ENCODE measurements at places on chromosomes 13 and 19. TPM values are rescaled to one million over a fixed set of nuclear protein-coding genes. Genes with fewer than 3 reads are reported as not detected.

Gene RAB3D
- 27.7 TPM for total RNA-seq

Gene DPY19L3
- total RNA-seq: 33.5 TPM

Gene HMG20B
- total RNA-seq: 148 TPM

Gene MLNR
- total RNA-seq: not detected

Gene CD320
- total RNA-seq: 22.5 TPM

- H3K27me3 ChIP-seq: no peaks in the 10 kb centered on the region
- DNase-seq: peak; percentile 90
- peaks cover 44% of the 10 kb centered on the region for H3K4me1 ChIP-seq
- peak overlapping the region; percentile 89 for H3K4me3 ChIP-seq
- peak overlapping the region; percentile 97 for H3K27ac ChIP-seq
- H3K36me3 ChIP-seq: peaks cover 16% of the 10 kb centered on the region
Observed at GRCh38 chr19:47779524-47780214, 1.2 kb downstream of the SELENOW start.

DNA sequence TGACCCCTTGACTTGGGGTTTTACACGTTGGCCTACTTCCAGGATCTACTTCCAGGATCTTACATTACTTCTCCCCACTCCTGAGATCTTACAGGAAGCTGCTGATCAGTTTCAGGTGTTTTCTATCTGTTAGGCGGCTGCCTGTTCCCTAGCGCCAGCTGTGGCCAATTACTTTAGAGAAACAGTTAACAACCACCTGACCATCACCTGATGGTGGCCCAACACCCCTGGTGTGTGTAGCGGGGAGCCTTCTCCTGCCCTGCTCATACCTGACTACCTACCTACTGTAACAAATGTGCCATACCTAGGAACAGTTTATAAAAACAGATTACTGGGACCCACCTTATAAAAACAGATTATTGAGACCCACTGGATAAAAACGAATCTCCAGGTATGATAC is 2.8 kb upstream of the POP4 start:
- no peaks in the 10 kb centered on the region for H3K27me3 ChIP-seq
- H3K4me1 ChIP-seq: peaks cover 13% of the 10 kb centered on the region
- H3K36me3 ChIP-seq: no peaks in the 10 kb centered on the region
- H3K4me3 ChIP-seq: no peak overlapping the region

GRCh38 chr13:29456419-29456818 is 139.1 kb downstream of the SLC7A1 start:
- H3K4me1 ChIP-seq: peaks cover 8% of the 10 kb centered on the region
- no peaks in the 10 kb centered on the region for H3K27me3 ChIP-seq
- H3K4me3 ChIP-seq: no peak overlapping the region
- DNase-seq: no peak

GRCh38 chr19:20325151-20325550 is 158.1 kb downstream of the ZNF486 start:
- H3K27me3 ChIP-seq: no peaks in the 10 kb centered on the region
- H3K4me3 ChIP-seq: no peak overlapping the region
- no peaks in the 10 kb centered on the region for H3K36me3 ChIP-seq
- H3K27ac ChIP-seq: no peak overlapping the region
- DNase-seq: no peak

DNA sequence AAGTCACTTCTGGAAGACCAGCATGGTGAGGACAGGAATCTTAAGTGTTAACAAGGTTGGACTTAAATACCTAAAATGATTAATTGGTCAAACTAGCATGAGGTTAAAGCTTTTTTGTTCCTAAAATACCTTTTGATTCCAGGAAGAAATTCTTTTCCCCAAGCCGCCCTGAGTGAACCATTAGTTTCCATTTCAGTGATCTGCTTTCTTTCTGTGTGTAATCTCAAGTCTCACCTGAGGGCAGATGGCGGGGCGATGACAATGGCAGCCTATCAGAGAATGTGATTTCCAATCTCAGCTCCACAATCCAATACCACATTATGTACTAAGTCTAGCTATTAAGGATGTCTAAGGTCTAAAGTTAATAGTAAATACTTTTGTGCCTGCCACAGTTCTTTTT is 390.9 kb upstream of the SGCG start:
- DNase-seq: no peak
- no peak overlapping the region for H3K27ac ChIP-seq
- no peak overlapping the region for H3K4me3 ChIP-seq
- H3K4me1 ChIP-seq: no peaks in the 10 kb centered on the region
- no peaks in the 10 kb centered on the region for H3K36me3 ChIP-seq
- no peaks in the 10 kb centered on the region for H3K27me3 ChIP-seq

Measured in sigmoid colon (tissue), 7 donors.